Bronchial epithelial cell (primary cell): ENCODE measurements at places on chromosomes 5 and 9.

DNA sequence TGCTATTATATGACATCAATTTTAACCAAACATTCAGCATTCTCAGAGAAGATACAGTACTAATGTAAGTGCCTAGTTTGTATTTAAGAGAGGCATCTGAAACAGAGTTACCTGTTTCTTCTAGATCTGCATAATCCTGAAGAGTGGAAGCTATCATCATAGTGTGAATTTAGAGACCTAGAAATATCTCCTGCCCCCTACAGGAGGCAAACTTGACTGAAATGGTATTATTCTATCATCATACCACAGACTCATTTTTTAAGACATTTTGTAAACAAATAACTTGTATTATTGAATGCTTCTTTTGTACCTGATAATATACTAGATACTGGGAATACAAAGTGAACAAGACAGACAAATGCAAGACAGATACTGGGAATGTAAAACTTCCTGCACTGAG, 216.8 kb upstream of the RPS23 start:
- peak; percentile 39 for DNase-seq

DNA sequence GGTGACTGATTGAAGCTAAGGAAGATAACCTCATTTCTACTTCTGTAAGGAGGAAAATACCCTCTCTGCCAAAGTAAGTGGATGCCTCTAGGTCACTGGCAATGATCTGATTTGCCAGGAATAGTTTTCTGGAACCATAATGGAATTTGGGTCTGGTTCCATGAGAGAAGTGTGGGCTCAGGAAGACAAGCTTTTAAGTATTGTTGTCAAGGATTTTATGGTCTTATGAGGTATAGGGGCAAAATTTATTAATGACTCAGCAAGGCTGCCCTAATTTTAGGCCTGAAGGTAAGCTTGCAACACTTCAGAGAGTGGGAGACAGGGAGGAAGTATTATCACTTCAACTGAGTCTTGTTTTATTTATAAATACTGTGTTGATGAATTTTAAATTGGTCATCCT, 322.6 kb upstream of the ACTBL2 start:
- DNase-seq = no peak

GRCh38 chr5:124536333-124536732, 210.1 kb downstream of the ZNF608 start:
- DNase-seq = no peak

DNA sequence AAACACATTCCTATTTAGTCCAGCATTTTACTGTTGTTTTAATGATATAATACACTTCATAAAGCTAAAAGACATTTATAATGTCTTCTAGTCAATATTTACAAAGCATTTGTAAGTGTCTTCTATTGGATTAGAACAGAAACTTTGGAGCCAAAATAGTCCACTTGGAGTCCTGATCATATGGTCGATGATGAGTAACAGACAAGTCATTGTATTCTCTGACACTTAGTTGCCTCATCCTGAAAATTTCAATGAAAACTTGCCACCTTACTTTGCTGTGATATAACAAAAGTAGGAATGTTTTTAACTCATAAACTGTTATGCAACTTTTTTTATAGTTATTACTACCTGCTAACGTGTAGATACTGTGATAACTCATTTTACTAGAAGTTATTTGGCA, 132.5 kb downstream of the GABRB2 start:
- DNase-seq = peak; percentile 30

- DNase-seq = no peak
Measured at GRCh38 chr9:22838266-22838665, 391.6 kb downstream of the DMRTA1 start.

DNA sequence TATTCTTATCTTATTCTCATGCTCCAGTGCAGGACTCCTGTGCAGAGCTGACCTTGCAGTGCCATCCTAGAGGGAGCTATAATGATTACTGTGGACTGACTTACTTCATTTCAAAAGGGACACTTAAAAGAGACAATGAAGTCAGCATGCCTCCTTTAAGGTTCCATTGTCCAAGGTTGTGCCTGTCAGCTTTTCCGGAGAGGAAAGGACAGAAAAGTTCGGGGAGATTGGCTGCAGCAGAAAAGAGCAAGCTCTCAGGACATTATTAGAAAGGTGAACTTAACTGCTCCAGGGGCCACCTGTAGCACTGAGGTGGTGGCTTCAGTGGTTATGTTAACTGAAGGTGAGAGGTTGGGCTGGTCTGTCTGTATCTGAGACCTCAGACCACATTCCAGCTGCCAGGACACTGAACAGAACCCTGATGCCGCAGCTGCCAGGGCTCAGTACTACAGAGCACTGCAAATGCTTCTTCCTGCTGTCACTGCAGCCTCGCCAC, 112.9 kb downstream of the ST8SIA4 start:
- no peak for DNase-seq

GRCh38 chr5:38673671-38674071, 117.2 kb upstream of the LIFR start:
- peak; percentile 86 for DNase-seq

DNA sequence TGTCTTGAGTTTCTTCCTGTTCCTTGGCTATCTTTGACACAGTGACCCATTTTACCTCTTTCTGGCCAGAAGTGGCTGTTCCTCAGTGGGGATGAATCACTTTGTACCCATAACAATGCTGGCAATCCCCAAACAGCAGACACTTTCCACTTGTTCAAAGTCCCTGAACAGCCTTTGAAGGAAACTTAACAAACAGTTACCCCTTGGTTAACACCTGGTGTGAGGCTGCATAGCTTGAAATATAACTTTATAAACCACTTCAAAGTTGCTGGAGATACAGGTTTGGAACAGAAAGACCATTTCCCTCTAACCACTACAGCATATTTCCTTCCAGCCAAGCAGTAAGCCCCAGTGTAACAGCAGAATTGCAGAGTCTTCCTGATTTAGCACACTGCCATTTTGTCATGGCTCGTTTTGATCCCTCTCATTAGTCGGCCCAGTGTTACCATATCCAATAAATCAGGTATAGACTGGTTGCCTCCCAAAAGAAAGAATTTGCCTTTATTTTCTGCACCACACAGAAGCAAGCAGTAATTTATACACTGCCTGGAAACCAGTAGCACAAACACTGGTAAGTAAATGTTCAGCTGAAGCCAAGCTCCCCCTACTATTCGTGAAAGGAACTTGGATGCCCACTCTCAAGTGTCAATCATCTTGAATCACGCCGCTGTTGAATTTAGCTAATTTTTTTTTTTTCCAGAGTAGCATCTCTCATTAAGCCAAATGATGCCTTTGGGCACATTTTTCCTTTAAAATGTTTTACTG, 225.9 kb downstream of the PIK3R1 start:
- DNase-seq = no peak

- DNase-seq = no peak
Measured at GRCh38 chr5:139994234-139994633, 48.9 kb downstream of the NRG2 start.

DNA sequence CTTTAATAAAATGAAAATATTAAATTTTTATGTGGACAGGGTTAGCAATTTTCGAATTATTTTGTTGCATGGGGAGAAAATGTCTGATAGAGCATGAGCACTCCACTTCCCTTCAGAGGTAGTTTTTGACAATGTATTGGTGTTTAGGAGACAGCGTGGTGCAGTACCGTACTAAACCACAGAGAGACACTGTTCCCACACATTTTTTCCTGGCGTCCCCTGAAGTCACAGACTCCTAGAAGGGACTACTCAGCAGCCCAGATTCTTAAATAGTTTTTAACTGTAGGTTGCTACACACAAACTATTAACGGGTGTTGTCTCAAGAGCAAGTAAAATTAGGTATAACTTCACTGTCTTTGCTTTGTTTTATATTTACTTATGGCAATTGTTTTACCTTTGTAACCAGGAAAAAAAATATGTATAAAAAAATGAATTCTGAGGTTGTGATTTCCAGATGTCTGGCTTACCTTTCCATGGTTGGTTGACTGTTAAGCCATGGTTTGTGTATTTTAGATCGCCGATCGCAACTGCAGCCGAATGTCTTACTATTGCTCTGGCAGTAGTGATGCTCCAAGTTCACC, 171.2 kb downstream of the DOCK8 start:
- DNase-seq = peak; percentile 70

DNA sequence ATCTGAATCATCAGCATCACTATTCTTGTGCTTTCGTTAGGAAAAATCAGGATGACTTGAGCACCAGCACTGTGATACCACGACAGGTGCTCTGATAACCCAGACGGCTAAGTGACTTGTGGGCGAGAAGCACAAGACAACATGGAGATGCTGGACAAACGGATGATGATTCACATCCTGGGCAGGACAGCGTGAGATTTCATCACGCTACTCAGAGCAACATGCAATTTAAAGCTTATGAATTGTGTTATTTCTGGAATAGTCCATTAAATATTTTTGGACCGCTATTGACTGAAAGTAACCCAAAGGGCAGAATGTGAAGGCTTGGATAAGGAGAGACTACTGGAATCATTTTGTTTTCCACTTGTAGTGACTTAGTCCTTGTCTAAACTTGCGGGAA, 114.8 kb upstream of the DAPK1 start:
- DNase-seq = peak; percentile 72

DNA sequence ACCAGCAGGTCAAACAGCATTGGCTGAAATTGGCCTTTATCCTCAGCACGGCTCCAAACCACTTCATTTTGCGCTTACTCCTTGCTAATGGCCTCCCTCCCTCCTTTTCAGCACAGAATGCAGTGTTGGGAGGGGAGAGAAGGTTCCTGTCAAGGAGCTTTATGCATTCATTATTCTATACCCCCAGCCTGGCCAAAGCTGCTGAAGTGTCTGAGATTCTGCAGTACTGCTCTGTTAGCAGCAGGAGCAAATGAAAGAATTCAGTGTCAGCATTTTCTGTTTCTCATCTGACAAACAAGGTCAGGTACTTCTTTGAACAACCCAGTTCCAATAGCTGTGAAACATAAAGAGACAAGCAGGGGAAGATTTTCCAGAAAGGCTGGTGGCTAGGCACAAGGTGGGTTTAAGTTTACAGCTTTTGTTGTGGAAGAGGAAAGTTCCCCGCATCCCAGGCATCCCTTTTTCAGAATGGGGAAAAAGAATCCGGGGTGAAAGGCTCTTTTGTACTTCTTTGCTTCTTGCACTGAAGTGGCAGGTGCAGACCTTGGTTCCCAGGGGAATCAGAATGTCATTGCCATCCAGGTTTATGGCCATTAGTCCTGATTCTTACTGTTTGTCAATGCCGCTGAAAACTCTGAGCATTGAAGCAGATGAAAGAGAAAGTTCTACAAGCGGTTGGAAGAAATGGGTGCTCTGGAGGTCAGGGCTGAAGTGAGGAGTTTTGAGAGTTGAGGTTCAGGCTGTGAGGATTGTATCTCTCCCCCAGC, 109.3 kb upstream of the APC start:
- no peak for DNase-seq

GRCh38 chr9:16136961-16137360, 584.1 kb downstream of the CCDC171 start:
- DNase-seq = no peak

DNA sequence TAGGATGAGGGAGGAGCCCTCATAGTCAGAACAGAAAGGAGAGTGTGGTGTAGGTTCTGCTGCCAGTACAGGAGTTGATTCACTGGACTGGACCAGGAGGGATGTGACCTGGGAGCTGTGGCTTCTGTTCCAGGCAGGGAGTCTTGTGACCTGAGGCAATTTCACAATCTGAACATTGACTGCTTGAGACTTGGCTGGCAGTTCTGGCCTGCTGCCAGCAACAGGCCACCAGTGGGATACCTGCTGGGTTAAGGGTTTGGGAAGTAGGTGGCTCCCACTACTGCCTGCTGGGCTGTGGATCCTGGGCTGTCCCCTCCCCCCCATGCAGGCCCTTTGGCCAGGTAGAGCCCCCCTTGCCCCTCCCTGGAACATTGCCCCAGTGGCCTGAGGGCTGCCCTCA, 268.6 kb upstream of the ARRDC3 start:
- DNase-seq = no peak

DNA sequence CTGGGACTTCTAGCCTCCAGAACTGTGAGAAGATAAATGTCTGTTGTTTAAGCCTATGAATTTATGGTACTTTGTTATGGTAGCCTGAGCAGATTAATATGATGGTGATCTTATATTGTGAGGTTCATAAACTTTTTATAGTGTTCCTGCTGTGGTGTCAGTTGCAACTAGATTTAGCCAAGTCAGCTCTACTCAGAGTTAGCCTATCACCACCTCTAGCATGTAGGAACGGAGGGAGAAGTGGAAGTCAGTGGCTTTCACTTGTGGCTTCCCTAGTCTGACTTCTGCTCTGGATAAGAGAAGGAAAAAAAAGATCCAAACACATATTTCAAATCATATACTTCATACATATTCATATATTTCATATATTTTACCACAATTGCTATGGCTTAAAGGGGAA, 6.6 kb downstream of the POC5 start:
- no peak for DNase-seq

GRCh38 chr5:54834121-54834842, 151.1 kb downstream of the ESM1 start:
- DNase-seq = no peak

GRCh38 chr9:136362450-136362784, 1.1 kb downstream of the DNLZ start:
- no peak for DNase-seq

DNA sequence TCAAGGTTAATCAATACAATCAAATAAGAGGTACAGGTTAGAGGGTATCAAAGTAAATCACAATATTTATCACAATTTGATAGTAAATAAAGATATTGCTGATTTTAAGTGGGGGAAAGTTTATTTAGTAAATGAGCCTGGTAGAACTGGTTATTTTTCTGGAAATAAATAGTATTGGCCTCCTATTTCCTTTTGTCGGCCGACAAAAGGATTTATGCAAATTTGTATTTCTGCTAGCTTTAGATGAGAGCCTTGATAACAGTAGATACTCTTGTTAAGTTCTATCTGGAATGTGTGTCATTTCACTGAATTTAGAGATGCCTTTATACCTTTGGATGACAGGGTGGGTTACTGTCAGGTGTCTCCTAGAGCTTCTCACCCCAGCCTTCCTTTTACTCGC, 17.8 kb upstream of the SPATA31E1 start:
- no peak for DNase-seq

- no peak for DNase-seq
Measured at GRCh38 chr9:95349091-95350038, 31.9 kb upstream of the FANCC start.

DNA sequence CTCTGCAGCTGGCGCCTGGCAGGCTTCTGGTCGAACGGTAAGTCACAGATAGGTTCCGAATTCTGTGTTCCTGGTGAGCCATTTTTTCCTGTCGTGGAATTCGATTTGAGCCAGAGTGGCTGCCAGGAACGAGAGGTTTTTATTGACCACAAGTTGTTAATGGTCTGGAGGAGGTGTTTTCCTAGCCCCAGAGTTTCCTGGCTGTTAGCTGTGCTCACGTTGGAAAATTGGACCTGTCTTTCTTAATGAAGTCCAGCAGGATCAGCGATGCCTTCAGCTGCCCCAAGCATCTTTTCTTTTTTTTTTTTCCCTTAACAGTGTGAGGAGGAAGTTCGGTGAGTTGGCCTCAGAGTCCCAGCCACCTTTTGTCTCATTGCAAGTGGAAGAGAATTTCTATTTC, 62.9 kb downstream of the COL5A1 start:
- no peak for DNase-seq

DNA sequence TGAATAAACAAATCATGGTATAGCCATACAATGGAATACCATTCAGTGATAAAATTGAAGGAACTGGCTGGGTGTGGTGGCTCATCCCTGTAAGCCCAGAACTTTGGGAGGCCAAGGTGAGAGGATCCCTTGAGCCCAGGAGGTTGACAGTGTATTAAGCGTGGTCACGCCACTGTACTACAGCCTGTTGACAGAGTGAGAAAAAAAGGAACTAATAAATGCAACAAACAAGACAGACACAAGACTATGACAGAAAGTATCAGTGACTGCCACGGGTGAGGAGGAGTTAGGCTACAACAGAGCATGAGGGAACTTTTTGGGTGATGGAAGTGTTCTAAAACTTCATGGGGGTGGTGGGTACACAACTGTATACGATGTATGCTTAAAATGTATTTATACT, 2.2 kb downstream of the FNIP1 start:
- DNase-seq = no peak
